Fibroblast of the aortic adventitia (primary cell): ENCODE measurements at places on chromosomes 3 and 15.
A peak's percentile ranks its signal among the peaks of the same experiment; 100 is the strongest.

DNA sequence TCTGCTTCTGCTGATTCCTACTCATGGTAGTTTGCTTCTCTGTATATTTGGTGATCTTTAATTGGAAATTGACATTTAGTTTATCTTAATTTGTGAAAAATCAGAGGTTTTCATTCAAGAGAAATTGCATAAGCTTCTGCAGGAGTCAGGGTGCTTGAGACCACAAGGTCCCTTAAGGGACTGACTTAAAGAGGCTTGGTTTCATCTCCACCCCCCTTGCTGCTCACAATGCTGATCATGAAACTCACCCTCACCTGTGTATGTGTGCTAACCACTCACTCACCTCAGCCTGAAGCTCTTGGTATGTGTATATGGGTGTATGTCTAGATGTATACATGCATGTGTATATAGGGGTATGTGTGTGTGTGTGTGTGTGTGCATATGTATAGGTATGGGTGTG is 11.4 kb downstream of the PGPEP1L start:
- DNase-seq = no peak

DNA sequence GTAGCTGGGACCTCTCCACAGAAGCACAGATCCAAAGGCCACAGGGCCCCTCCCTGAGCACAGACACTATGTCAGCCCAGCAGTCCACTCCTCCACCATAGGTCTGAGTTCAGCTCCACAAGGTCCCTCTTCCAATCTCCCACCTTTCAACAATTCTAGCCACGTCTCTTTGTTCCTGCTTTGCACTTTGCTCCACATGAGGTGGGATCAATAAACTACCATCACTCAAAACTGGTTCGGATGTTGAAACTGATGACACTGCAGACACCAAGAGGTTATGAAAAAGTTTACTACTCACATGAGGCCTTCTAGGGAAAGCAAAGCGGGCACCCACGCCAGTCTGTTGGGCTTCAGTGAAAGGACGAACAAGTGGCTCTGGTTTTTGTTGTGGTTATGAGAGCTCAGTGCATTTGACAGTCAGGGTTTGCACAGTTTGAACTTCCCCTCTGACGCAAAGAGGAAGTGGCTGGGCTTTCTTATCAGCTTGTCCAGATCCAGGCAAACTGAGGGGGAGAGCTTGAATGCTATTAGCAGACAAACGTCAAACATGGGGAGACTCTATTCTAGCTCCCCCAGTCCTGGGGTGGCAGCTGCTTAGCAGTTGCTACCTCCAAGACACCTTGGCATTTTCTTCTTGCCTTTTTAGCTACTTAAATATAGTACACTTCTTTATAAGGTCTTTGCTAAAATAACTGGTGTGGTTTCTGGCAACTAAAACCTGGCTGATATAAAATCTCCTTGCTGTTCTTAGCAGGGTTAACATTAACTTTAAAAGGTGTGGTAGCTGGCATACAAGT is 37.8 kb downstream of the ZNF445 start:
- peak; percentile 97 for DNase-seq

DNA sequence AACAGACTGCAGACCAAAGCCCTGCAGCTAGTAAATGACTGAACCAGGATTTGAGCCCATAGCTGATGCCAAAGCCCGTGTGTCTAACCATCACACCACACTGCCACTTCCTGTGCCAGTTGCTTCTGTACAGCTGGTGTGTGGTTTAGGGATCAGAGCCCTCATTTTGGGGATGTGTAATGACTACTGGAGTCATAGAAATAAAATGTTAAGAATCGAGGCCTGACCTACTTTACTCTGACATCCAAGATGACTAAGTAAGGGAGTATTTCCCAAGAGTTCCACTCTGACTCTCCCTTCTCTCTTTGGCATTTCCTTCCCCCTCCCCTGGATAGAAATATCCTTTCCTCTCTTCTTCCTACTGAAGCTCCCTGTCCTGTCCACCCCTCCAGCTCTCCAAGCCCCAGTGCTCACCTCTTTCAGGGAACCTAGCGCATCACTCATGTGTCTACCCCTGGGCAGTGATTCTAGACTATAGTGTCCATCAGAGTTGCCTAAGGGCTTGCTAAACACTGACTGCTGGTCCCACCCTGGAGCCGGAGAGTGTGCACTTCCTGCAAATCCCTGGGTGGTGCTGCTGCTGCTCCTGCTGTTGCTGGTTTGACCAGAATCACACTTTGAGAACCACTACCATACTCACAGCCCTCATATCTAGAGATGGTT is 53.8 kb downstream of the MGLL start:
- DNase-seq = peak; percentile 98

DNA sequence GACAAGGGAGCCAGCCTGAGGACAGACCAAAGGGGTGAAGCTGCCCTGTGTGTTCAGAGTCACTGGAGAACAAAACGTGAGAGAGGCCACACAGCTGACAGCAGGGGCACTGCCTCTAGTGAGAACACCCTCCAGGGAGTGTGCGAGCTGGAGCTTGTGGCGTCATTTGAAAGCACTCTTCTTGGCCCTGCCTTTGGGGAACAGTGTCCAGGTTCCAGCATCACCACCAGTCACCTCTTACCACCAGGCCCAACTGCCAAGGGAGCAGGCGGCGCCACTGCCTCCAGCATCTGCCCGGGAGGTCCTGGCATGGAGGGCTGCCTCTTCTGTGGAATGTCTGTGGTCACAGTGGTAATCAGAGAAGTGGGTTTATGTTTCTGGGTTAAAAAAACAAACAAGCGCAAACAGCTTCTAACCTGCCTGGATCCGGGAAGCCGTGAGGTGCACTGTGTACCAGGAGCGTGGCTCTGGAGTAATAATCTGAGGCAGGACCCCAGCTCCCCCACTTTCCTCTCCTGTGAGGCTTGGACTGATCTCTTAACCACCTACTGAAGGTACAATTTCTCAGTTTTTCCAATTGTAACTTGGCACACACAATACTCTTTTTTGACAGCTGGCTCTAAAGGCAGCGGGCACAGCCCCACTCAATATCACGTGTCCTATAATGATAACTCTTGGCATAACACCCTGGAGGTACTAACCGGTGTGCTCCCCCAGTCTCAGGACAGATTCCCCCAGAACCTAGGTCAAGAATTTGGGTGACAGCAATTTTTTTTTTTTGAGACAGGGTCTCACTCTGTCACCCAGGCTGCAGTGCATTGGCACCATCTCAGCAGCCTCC is 32.2 kb upstream of the CDCP1 start:
- DNase-seq = peak; percentile 33

- DNase-seq = no peak
These were observed 6.6 kb upstream of the POLQ start for GRCh38 chr3:121552379-121552778.

DNA sequence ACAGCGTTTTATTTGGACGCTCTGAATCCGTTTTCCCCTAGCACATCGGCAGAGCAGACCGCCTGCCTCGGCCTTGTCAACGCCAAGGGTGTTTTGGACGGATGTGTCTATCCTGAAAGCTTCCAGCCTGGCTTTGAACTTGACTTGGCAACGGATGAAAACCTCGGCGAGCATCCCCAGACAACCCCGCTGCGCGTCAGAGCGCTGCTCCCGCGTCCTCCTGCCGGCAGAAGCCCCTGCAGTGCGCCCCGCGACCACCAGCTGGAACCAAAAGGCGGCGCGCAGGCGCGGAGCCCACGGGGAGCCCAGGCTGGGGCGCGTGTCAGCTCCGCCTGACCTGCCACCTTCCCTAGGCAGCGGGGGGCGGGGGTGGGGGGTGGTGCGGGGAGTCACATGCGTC is 26.2 kb upstream of the ARL8B start:
- DNase-seq = peak; percentile 2

- DNase-seq = no peak
These were observed 235.3 kb upstream of the SETMAR start for GRCh38 chr3:4067893-4068292.

- no peak for DNase-seq
These were observed 75.2 kb downstream of the LPP start for GRCh38 chr3:188229177-188229576.

DNA sequence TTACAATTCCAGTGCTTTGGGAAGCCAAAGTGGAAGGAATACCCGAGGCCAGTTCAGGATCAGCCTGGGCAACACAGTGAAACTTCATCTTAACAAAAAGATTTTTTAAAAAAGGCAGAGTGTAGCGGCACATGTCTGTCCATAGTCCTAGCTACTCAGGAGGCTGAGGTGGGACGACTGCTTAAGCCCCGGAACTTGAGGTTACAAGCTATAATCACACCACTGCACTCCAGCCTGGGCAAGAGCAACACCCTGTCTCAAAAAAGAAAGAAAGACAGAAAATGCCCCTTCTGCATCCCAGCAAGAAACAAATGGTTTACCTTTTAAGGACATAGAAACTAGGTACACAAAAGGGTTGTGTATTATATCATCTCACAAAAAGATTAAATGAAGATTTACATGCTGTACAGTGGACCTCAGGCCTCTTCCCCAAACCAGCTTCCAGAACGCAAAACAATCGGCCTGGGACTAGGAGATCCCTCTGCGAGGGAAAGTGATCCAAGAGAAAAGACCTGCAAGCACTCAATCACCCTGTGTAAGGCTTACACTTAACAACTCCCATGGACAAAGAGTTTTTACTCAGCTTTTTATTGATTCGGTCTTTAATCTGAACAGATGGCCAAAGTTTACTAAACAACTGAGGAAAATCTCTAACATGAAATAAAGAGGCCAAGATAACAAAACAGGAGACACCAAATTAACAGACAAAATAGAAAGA is 21.2 kb downstream of the TFDP2 start:
- no peak for DNase-seq

- DNase-seq = no peak
These were observed 64.8 kb upstream of the THSD4 start for GRCh38 chr15:71050461-71050860.
